ENCODE measurements at places on chromosomes 3 and 15.

- no peak for DNase-seq
Observed at GRCh38 chr3:48222616-48223513, at the start of gene CAMP. Gene CAMP, plus strand, starts transcription at chr3:48223495. Its CDS starts 17 bp downstream, at chr3:48223512.

DNA sequence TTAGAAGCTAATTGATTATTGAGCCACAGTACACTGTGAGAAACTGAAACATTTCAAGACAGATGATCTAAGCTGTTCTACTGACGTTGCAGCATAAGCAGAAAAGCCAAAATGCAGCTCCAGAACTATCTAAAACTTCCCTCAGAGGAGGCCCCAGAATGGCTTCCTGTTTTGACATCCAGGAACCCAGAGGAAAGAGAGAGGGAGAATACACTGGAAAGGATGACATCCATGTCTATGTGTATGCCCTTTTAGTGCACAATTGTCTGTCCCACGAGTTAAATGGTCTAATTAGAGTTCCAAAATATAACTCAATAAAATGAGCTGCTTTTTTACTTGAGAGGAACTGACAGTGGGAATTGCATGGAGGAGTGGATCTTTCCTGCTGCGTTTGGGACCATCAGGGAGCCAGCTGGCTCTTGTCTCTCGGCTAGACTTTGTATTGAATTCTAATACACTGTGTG lies 688.1 kb downstream of the ZNF385D start:
- DNase-seq, result no peak

DNA sequence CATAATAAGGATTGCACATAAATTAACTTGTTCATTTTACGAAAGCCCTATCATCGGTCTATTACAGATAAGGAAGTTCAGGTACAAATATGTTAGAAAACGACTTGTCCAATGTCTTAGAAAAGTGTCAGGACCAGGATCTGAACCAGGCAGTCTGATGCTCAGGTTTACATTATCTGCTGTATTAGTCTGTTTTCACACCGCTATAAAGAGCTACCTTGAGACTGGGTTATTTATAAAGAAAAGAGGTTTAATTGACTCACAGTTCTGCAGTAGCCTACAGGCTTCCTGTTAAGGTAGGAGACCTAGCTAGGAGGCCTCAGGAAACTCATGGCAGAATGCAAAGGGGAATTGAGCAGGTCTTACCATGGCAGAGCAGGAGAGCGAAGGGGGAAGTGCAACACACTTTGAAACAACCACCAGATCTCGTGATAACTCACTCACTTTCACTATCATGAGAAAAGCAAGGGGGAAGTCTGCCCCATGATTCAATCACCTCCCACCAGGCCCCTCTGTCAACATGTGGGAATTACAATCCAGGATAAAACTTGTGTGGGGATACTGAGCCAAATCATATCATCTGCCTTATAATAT lies 45.8 kb upstream of the GOLIM4 start:
- no peak for DNase-seq

DNA sequence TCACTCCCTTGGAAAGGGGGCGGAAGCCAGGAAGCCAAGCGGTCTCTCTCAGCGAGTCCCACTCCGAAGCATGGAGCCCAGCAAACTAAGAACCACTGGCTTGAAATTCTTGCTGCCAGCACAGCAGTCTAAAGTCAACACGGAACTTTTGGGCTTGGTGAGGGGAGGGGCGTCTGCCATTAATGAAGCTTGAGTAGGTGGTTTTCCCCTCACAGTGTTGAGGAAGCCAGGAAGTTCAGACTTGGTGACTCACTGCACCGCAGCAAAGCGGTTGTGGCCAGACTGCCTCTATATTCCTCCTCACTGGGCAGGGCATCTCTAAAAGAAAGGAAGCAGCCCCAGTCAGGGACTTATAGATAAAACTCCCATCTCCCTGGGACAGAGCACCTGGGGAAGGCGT lies 665.4 kb upstream of the CBLB start:
- DNase-seq, result peak; percentile 81

DNA sequence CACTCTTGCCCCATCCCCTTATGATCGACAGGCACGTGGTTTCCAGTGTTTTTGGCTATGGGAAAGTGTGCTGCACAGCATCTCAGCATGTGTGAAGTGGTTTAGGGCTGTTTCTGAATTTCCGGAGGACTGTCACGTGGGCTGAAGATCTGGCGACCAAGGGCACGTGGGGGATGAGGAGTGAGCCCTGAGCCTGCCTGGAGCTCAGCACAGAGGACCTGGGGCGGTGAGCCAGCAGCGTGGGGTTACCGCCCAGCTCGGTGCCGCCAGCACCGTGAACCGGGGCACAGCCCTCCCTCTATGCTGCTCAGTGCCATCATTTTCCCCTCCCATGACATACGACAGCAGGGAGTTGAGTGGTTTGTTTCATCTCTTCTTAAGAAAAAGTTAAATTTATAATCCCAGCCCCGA lies 150.2 kb downstream of the DNAJB8 start:
- DNase-seq, result peak; percentile 86

DNA sequence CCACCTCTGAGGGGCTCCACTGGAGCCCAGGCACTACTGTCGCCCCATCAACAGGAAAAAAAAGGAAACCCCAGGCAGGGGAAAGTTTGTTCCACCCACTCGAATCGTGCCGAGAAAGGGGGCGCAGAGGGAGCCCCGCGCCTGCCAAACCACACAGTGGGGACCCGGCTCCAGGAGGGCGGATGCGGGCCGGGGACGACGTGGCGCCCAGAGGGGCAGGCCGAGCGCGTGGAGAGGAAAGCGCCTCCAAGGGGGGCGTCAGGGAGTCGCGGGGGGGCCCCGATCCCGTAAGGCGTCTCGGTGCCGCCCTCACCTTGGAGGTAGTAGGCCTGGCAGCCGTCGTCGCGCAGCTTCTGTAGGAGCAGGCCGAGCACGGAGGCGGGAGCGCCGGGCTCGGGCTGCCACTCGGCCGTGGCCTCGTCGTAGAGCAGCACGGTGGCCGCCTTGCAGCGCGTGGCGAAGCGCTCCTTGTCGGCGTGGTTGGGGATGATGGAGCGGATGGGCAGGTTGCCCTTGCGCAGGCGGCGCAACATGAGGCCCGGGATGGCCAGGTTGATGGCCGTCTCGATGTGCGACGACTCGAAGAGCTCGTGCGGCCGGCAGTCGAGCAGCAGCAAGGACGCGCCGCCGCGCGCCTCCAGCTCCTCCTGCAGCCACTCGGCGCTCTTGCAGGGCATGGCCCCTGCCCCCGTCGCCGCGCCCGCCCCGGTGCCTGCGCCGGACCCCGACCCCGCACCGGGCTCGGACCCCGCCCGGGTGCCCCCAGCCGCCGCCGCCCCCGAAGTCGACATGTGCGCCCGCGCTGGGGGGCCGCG lies 627 bp downstream of the DUSP7 start:
- DNase-seq, result peak; percentile 84
